ENCODE measurements at places on chromosomes 6 and 20.

- no peak for DNase-seq
These were observed 13.2 kb upstream of the MAP3K4 start for GRCh38 chr6:160978141-160978901.

DNA sequence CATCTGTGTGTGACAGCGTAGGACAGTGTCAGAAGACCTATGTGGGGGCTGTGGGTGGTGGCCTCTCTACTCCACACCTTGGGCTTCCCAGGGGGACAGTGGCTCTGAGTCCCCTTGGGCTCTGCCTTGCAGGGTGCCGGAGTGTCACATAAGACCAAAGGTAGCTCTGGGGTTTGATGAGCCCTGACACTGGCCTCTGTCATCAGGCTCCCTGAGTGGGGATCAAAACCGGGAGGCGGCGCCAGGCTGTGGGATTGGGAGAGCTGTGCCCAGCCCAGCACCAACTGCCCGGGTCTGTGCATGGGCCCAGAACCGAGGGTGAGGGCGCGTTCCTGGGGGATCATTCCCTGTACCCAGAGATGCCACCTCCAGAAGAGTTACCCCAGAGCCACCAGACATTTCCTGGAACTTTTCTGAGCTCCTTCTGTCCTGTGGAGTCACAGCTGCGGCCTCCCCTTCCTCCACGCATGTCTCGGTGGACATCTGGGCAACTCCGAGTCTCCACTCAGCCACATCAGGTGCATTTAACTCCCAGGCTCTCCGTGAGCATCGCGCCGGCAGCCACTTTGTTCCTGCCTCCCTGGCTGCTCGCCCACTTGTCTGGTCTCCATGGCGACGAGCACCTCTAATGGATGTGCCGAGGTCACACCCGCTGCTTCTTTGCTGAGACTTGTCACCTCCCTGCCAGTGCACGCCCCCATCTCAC lies 94.7 kb downstream of the TMEM242 start:
- no peak for DNase-seq

GRCh38 chr6:43627008-43627825 lies 1.8 kb downstream of the GTPBP2 start:
- DNase-seq = no peak

GRCh38 chr6:7086488-7086887 lies 21.3 kb upstream of the RREB1 start:
- no peak for DNase-seq

GRCh38 chr20:3163099-3164042 lies 3.7 kb upstream of the FASTKD5 start:
- no peak for DNase-seq

DNA sequence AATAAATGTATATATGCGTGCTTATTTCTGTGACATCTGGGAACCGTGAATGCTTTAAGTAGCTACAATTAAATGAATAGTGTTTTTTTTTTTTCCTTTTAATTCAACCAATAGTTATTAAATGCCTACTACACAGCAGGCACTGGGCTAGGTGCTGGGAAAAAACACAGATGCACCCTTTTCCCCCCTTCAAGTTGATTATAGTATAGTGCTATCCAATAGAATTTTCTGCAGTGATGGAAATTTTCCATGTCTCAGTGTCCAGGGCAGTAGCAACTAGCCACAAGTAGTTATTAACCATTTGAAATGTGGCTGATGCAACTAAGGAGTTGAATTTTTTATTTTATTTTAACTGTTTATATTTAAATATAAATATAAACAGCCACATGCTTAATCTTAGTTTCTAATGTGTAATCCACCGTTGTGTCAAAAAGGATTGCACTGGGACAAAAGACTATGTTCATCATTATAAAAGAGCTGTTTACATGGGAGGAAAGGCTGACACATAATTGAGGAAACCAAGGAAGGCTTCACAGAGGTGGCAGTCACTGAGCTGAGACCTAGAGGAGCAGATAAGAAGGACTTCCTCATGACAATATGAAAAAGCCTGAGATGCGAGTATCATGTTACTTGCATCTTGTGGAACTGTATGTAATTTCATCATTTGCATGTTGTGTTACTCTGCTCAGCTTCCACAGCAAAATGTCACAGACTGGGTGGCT lies 261.2 kb upstream of the PLCB4 start:
- DNase-seq = no peak

DNA sequence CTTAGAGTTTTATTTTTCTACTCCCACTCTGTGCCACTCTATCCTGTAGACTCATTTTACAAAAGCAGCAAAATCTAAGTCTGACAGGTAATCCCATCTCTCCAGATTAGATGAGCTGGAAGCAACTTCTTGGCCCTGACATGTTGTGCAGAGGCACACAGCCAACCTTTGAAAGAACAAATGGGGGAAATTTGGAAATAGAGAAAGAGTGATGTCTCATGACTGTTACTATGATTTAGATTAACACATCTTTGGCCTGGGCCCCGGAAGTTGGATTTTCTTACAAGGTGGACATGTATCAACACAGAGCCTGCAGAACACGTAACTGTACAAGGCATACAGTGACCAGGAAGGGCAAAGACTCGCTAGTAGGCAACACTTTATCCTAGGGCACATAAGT lies 227.7 kb downstream of the MYLK4 start:
- no peak for DNase-seq

DNA sequence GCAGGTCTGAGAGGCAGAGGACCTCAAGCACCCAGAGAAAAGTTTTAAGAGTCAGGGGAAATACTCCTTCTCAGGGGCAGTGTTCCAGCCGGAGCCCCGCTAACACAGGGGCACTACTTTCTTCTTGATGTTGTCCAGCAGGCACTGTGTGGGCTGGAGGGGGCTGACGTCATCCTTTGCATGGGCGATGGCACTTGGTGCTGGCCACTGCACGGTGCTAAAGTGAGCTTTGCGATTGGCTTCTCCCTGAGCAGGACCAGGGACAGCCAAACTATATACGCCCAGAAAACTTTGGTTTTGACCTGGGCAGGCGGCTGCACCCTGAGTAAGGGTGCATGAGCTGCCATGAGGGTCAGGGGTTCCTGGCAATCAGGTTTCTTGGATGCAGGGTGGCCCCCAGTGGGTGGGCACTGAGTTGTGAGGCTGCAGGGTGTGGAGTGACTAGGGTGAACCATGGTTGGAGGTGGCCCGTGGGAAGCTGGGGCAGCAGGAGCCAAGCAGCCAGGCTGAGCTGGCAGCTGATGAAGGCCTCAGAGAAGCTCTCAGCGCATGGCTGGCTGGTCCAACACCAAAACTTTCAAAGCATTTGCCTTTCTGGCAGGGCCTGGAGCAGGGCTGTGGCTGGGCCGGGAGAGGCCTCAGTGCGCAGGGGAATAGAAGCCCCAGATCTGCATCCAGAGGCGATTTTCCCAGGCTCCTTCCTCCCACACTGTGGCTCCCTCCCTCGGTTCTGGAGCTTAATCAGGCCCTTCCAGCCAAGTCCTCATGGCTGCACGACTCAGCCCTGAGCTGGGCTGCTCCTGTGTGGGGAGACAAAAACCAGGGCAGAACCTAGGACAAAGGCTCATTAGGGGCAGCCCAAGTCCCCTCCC lies 18.3 kb downstream of the MRPS18A start:
- DNase-seq = no peak

DNA sequence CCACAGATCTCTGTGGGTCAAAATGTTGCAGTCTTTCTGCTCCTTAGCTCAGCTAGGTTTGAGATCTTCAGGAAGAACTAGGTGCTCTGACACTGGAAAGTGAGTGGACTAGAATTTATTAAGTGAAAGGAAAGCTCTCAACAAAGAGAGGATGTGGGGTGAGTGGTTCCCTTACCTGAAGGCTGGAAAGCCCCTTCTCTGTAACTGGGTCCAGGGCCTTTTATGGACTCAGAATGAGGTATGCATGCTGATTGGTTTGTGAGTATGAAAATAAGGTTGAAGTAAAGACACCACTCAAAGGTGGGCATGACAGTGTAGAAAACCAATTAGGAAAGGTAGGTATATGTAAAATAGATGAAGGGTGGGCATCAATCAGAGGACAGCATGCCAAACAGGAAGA lies 485.5 kb downstream of the CD109 start:
- no peak for DNase-seq

GRCh38 chr6:15673666-15674065 lies 10.8 kb upstream of the DTNBP1 start:
- DNase-seq = no peak

Measured in T-helper 17 cell (primary cell).